Effector memory CD4-positive, alpha-beta T cell (primary cell): ENCODE measurements at places on chromosomes 13 and 19.
A peak's percentile ranks its signal among the peaks of the same experiment; 100 is the strongest.

GRCh38 chr13:79044415-79044814, 361.6 kb downstream of the RBM26 start:
- no peak for DNase-seq

DNA sequence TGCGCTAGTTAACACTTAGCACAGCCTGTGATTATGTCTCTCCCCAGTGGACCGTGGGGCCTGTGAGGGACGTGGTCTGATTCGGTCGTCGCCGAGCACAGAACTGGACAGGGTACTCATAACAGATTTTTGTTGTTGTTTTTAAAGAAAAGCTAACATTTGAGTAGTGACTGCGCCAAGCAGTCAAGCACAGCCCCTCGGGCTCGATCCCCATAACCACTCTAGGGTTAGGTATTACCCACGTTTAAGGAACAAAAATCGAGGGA, 805 bp upstream of the PTOV1 start:
- DNase-seq = no peak

DNA sequence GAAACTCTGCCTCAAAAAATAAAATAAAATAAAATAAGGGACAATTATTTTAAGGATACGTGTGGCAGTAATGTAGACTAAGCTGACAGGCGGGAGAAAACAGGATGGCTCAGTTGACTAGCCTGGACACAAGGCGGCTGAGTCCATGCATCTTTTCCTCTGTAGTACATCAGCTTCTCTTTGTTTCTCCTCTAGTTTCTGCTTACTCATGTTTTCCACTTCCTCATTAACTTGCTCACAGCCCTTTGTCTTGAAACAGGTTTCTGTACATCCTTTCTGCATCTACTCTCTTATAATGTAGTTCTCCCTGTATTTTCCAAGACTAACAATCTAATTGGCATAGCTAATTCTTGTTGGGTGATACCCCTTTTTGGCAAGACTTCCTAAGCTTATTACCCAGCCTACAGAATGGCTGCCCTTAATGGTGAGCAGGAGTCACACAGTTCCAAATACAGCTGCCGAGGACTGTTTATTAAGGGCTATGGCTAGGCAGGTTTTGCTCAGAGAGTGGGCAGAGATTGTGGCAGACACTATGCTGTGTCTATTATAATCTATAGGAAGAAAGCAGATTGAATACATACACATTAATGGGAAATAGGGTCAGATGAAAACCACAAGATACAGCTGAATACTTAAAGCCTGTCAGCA, 58.7 kb upstream of the KLF5 start:
- DNase-seq = no peak

- DNase-seq = no peak
These were observed 6.6 kb upstream of the GIPC1 start for GRCh38 chr19:14502334-14503092.

DNA sequence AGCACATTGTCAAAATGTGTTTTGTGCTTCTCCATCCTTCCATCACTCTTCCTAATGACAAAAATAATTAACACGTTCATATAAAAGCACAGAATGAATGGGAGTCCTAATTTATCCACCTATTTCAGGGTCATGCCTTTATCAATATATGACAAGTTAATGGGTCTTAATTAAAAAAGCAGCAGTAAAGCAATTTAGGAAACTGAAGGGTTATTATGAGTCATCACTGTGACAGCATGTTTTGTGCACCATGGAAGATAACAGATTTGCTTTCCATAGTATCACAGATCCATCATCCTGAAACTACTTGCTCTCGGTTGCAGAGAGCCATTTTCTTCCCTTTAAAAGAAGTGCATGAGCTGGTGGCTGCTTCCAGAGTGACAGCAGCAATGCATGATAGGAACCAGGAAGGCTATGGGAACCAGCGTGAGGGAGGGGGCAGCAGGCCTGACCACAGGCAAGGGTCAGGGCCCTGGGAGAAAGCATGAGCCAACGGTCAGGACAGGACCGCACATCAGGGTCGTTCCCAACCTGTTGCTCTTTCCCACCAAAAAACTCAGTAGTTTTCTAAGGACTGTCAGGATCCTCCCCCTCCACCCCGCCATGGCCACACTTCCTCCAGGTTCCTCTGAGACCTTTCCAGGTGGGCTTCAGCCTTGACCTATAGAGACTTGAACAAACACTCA, 784.1 kb downstream of the UQCRFS1 start:
- no peak for DNase-seq

- DNase-seq = no peak
These were observed 329.8 kb upstream of the MIR17HG start for GRCh38 chr13:91017669-91018053.

- DNase-seq = no peak
These were observed 19.8 kb upstream of the ZNF91 start for GRCh38 chr19:23415034-23415433.

- no peak for DNase-seq
These were observed 8.3 kb upstream of the EPHX3 start for GRCh38 chr19:15240515-15240914.

DNA sequence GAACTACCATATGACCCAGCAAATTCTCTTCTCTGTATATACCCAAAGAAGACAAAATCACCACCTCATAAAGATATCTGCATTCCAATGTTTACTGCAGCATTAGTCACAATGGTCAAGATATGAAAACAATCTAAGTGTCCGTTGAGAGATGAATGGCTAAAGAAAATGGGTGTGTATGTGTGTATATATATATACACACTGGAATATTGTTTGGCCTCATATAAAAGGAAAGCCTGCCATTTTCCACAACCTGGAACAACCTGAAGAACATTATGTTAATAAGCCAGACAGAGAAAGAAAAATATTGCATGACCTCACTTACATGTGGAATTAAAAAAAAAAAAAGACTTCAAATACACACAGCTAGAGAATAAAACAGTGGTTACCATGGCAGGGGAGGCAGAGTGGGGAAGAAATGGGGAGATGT, 29.5 kb upstream of the RBM26 start:
- DNase-seq = no peak

DNA sequence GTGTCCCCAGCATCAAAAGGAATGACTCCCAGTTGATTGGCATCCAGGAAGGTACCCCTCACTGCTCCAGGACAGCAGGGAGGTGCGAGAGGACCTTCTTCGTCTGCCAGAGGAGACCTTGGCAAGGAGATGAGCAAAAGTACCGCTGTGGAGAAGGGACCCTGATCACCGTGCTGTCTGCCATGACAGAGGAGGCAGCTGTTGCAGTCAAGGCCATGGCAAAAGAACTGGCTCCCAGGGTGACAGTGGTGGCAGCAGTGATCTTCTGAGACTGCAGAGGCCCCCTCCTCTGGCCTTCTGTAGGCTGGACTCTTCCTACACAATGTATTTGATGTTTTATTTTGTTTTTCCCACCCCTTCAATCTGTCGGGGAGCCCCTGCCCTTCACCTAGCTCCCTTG, 32.0 kb downstream of the NKPD1 start:
- DNase-seq = no peak

DNA sequence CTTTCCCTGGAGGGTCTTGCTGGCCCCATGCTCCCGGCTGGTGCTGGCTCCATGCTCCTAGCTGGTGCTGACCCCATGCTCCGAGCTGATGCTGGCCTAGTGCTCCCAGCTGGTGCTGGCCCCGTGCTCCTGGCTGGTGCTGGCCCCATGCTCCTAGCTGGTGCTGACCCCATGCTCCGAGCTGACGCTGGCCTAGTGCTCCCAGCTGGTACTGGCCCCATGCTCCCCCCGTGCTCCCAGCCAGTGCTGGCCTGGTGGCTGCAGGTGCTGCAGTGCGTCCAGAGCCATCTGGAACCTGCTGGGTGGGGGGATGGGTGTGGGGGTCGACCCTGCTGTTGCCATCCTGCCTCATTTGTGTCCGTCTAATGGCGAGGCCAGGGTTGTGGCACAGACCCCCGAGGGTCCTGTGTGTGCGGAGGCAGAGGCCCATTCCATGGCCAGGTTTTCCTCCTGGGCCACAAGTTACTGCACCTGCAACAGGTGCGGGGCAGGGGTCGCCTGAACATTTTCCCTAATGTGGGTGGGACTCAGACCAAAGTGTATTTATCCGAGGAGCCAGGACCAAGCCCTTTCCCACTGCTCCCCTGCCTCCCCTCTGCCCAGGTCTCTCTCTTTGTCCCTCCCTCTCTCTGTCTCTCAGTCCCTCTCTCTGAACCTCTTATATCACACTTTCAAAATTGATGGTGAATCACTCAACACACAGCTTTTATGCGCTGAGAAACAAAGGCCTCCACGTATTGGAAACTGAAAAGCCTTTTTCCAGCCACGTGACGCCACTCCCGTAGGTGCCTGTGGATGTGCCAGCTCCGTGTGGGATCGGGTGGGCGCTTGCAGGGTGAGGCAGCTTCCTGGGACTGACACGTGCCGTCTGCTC, 45.1 kb downstream of the MCF2L start:
- DNase-seq = no peak

DNA sequence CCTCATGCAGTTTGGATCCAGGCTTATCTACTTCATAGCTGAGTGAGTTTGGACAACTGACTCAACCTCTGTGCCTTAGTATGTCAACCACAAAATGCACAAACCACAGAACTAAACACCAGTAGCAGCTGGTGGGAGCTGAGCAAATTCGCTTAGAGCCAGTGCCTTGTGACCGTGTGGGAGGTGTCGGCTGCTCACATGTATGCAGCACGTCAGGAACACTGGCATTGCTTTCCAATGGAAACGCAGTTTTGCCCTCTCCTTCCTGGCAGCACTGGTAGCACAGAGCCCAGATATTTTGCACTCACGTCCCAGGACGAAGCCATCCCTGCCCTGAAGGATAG, 8.3 kb upstream of the NTN5 start:
- DNase-seq = no peak

- DNase-seq = no peak
These were observed 8.0 kb downstream of the MAP2K2 start for GRCh38 chr19:4115818-4116385.

- no peak for DNase-seq
These were observed 97.9 kb downstream of the CCNA1 start for GRCh38 chr13:36530050-36530789.

DNA sequence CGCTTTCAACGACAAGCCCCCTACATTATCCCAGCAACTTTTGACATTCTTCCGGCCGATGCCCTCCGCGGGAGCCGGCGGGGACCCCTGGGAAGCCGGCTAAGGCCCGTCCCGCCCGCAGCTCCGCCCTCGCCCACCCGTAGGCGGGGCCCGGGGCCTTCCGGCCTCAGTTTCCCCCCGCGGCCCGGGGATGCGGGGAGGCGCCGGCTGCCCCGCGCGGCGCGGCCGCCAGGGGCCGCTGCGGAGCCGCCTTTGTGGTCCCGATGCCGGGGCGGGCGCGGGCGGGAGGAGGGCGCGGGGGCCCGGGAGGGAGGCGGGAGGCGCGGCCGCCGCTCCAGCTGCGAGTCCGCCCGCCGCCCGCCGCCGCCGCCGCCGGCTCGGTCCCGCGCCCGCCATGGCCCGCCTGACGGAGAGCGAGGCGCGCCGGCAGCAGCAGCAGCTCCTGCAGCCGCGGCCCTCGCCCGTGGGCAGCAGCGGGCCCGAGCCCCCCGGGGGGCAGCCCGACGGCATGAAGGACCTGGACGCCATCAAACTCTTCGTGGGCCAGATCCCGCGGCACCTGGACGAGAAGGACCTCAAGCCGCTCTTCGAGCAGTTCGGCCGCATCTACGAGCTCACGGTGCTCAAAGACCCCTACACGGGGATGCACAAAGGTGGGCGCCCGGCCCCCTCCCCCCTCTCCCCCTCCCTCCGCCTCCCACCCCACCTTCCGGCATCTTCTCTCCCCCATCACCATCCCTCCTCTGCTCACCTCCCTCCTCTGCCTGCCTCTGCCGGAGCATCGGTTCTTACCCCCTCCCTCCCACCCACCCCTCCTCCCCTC, at the start of gene CELF5:
Gene CELF5 (plus strand): TSS at position 316 of the 823 bp plus-strand sequence. CDS start 79 bp downstream, at position 395.
- peak; percentile 29 for DNase-seq

DNA sequence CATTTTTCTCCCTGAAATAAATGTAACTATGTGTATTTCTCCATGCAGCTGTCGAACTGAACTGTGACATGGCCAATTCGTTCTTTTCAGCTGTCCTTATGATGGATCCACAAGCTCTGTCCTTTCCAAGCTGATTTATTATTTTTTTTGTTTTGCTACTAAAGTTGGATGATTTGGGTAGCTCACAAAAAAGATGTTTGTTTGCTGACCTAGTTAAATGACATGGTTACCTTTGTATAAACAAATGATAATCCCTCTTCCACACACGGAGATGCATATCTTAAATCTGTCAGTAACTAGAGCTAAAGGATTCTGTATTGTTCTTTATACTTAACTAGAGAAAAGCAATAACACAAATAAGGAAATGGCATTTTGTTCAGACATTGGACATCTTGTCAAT, 884.3 kb upstream of the PCDH20 start:
- no peak for DNase-seq

DNA sequence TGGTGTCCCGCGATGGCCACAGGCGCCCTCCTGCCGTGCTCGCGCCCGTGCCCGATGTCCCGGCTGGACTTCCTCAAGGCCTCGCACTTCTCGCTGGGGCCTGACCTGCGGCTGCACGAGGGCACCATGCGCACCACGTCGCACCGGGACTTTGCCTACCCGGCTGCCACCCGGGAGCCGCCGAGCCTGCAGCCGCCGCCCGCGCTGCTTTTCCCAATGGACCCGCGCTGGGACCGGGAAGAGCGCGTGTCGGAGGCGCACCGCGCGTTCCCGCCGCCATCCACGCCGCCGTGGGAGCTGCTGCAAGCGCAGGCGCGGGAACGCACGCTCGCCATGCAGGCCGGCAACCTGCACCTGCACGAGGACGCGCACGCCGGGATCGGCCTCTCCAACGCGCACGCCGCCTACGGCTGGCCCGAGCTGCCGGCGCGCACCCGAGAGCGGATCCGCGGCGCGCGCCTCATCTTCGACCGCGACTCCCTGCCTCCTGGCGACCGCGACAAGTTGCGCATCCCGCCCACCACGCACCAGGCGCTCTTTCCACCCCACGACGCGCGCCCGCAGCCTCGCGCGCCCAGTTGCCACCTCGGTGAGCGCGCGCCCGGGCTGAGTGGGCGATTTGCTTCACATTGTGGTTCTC, 12.1 kb upstream of the PEX11G start:
- DNase-seq = no peak

- no peak for DNase-seq
These were observed 116.6 kb upstream of the SPACA7 start for GRCh38 chr13:112259511-112259910.

DNA sequence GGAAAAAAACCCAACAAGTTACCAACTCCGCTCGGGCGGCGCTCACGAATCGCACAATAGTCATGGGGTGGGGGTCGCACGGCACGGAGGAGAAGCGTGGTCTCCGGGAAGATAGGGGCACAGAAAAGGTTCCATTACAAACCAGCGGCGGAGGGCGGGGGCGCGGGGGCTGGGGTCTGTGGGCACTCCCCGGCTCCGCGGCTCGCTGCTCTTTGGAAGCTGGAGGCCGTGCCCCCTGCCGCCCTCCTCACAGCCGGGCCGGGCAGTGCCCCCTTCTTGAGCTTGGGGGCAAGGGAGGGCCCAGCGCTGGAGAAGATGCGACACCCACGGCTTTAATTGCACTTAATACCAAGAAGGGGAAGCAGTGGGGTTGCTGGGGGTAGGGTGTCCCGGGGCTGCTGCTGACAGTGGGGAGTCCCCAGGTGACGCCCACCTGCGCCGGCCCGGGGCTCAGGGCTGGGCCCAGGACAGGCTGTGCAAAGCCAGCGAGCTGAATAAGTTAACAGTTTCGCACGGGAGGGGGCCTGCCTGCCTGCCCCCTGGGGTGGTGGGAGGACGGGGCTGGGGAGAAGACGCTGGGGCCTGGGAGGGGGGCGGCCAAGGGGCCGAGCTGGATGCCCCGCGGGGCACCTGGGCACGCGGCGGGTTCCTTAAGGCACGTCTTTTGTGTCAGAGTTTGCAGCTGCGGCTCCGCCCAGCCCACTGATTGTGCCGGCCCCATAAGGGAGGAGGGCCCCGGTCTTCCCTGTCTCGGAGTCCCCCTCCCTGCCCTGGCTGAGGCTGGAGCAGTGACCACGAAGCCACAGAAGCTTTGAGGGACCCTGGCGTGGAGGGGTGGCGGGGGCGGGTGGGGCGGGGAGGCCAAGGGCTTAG, 9.8 kb downstream of the DCAF15 start:
- DNase-seq = no peak
